ENCODE measurements at places on chromosomes 5 and 9. TPM values are rescaled to one million over a fixed set of nuclear protein-coding genes. Genes with fewer than 3 reads are reported as not detected.
A peak's percentile ranks its signal among the peaks of the same experiment; 100 is the strongest.

DNA sequence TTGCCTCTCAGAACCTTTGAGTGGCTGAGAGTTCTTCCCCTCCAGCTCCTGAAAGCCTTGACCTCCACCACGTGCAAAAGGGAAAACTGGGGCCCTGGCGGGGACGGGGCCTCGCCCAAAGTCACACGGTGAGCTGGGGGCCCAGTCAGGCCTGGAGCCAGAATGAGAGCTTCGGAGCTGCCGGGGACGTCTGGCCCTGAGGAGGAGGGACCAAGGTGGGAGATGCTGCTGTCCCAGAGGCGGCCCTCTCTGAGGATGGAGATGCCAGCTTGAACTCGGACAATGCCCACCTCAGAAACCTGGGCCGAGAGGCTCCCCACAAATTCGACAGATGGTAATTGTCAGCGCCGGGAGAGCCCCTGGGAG lies 643 bp downstream of the AK8 start:
- DNase-seq: no peak
- peaks cover 5% of the 10 kb centered on the region for H3K27me3 ChIP-seq
- peaks cover 38% of the 10 kb centered on the region for H3K4me1 ChIP-seq
- H3K36me3 ChIP-seq: peaks cover 4% of the 10 kb centered on the region
- peak overlapping the region; percentile 76 for H3K4me3 ChIP-seq

DNA sequence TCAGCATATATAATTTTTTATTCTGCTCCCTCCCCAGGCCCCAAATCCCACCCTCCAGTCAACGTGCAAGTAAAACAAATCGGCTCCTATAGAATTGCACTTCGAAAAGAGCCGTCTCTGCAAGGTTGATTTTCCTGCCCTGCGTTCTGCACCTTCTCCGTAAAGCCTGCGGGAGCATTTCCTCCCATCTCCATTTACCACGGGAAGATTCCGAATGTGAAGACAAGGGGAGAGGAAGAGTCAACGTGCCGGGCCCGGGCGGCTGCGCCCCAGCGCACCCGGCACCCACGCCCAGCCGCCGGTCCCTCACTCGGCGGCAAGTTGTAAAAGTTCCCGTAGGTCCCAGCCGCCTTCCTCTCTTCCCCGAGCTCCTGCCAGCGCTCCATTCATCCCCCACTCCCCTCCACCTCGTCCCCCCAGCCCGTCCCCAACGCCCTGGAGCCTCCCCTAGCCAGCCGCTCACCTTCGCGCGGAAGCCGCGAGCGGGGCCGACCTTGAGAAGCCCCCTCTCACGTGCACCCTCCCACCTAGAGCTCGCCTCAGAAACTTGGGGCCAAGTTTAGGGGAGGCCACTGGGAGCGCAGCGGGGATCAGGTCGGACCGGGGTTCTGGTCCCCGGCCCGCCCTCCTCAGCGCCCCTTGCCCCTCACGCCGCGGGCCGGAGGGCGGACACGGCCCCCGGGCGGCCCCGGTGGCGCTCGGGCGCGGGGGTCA lies 431 bp downstream of the BNC2 start:
- H3K36me3 ChIP-seq: no peaks in the 10 kb centered on the region
- no peak overlapping the region for H3K4me3 ChIP-seq
- peaks cover 40% of the 10 kb centered on the region for H3K27me3 ChIP-seq
- no peak overlapping the region for H3K27ac ChIP-seq
- DNase-seq: no peak
- peaks cover 7% of the 10 kb centered on the region for H3K4me1 ChIP-seq

Gene ZFR
- 46.3 TPM for total RNA-seq

- no peaks in the 10 kb centered on the region for H3K36me3 ChIP-seq
- H3K4me3 ChIP-seq: no peak overlapping the region
- DNase-seq: no peak
- no peaks in the 10 kb centered on the region for H3K27me3 ChIP-seq
Measured at GRCh38 chr5:17709011-17709710, 74.9 kb downstream of the TAF11L14 start.

DNA sequence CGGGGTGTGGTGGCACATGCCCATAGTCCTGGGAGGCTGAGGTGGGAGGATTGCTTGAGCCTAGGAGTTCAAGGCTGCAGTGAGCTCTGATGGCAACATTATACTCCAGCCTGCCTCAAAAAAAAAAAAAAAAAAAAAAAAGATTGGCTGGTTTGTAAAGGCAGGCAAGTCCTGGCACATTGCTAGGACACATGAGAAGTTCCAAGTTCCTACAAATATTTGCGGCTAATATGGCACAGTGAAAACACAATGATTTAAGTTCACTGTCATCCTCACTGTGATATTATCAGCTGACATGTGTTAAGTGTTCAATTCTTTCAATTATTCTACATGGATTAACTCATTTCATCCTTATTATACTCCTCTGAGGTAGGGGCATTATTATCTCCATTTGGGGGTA lies 20.1 kb downstream of the TMEM268 start:
- no peak for DNase-seq
- no peaks in the 10 kb centered on the region for H3K27me3 ChIP-seq
- no peaks in the 10 kb centered on the region for H3K4me1 ChIP-seq
- peaks cover 57% of the 10 kb centered on the region for H3K36me3 ChIP-seq
- no peak overlapping the region for H3K4me3 ChIP-seq
- H3K27ac ChIP-seq: no peak overlapping the region

DNA sequence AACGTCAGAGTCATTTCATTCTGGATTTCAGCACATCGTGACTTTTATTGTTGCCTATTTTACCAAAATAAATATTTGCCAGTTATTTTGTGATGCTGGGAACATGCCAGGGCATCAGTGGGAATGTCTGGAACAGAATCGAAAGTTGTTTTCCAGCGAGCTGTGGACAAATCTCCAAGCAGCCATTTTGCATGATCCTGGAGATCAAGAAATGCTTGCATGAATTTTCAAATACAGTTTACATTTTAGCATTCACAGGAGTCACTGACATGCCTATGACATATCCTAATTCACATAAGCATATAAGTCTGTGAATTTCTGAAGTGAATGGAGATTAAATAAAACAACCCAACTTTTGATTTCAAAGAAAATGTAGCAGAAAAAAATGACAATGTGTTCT lies 119.4 kb downstream of the VCAN start:
- no peak for DNase-seq
- H3K36me3 ChIP-seq: no peaks in the 10 kb centered on the region
- H3K27me3 ChIP-seq: peaks cover 5% of the 10 kb centered on the region
- no peaks in the 10 kb centered on the region for H3K4me1 ChIP-seq
- H3K4me3 ChIP-seq: no peak overlapping the region

DNA sequence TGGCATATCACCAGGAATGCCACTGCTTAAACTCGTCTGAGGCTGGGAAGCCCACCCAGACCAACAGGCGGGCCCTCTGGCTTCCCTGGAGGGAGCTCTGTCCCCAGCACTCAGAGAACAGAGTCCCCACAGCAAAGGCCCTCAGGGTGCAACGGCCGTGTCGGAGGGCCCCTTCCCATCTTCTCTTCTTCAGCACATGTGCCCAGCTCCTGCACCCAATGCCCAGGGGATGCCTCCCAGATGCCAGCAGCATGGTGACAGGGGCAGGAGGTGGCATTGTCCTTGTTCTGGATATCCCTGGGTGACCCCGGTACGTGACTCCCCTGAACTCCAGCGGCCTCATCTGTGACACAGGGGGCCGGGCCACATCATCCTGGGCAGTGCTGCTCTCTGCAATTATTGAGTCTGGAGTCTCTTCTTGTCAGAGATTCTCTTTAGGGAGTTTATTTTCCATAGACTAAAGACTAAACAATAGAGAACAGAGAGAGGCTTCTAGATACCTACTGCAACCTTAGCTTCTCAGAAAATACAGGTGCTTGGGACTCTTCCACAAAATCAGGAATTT lies 13.6 kb upstream of the OLFM1 start:
- no peak for DNase-seq
- H3K36me3 ChIP-seq: no peaks in the 10 kb centered on the region
- no peaks in the 10 kb centered on the region for H3K4me1 ChIP-seq
- no peak overlapping the region for H3K27ac ChIP-seq
- peaks cover 14% of the 10 kb centered on the region for H3K27me3 ChIP-seq
